ENCODE measurements at places on chromosomes 11 and 22.

- DNase-seq: no peak
Measured at GRCh38 chr11:76823481-76824028, 37.2 kb upstream of the ACER3 start.

- no peak for DNase-seq
Measured at GRCh38 chr11:2139621-2140337, 590 bp upstream of the IGF2 start.

- DNase-seq: no peak
Measured at GRCh38 chr11:115674937-115675544, 170.8 kb upstream of the CADM1 start.

DNA sequence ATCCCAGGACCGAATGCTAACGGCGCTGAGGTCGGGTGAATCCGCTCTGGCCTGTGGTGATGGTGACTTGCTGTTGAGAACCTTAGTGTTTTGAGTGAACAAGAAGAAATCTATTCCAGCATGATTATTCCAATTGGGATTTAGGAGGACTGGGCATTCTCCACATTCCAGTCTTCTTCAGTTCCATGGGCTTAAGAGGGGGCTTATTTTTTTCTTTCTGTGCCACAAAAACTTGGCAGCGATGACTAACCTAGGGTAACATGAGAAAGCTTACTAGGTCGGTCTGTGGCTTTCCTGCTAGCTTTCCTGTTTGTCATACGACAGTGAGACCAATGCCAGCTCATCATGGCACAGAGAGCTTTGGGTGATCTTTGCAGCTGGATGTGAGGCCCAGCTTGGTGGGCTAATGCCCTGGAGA, 62.9 kb upstream of the ATXN10 start:
- DNase-seq: no peak

DNA sequence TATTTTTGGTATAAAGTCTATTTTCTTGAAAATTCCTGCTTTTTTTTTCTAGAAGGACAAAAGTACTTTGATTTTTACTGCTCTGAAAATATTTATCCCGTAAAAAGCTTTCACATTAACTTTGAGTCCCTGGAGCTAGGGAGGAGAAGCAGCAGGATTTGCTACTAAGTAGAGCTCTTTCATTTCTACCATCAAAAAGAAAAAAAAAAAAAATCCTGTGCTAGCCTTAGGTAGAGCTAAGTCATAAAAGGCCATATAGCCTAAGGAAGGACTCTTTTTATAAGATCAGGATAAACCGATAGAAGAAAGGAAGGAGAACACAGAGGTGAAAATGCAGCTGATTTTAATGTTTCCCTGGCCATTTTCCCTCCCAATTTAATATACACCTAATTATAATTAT, 48.0 kb downstream of the CSTPP1 start:
- no peak for DNase-seq

GRCh38 chr11:2536440-2536989, 91.7 kb downstream of the KCNQ1 start:
- no peak for DNase-seq

- no peak for DNase-seq
Measured at GRCh38 chr11:2724653-2725367, 25.0 kb upstream of the KCNQ1OT1 start.

GRCh38 chr22:37061611-37062375, 10.3 kb downstream of the KCTD17 start:
- DNase-seq: no peak

DNA sequence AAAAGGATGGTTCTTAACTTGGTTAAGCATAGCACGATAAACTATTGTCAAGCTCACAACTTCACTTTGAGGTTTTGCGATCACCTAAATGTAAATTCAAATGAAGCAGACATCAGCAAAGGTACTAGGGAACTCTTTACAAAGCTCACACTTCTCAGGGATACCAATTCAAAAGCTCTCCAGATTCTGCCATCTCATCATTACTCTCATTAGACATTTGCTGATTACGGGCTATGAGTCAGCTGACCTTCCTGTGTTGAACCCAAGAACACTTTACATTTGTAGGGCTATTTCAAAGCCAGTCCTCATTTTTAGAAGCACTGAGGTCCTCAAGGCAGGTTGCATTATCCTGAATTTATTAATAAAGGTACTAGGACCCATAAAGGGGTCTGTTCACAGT, 28.4 kb upstream of the IZUMO1R start:
- no peak for DNase-seq

- DNase-seq: no peak
Measured at GRCh38 chr11:43505171-43505570, 146.5 kb downstream of the TTC17 start.

DNA sequence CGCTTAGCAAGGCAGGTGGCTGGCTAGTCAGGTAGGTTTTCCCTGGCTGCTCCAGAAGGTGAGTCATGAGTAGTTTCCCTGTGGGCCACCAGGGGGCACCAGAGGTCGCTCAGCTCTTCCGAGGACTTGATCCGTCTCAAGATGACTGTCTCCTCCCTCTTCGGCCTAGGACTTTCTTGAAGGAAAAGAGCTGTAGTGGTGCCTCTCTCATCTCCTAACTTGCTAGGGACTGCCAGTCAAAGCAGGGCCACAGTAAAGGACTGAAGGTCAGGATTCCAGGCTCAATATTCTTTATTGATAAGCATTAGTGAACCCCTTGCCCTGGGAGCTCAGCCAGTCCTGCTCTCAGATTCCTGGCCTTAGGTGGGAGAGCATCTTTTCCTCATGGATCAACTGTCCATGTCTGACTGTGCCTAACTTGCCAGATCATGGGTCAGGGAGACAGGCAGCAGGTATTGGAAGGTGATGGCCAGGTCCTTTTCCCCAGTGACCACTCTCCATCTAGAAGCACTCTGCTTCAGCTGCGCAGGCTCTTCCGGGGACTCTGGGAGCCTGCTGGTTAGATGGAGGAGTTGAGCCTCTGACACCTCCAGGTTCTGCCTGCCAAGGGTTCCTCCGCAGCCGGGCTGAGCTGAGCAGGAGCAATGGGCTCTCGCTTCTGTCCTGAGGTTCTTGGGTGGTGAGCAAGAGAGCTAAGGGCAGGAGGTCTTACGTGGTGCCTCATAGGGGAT, 1.9 kb downstream of the POLD4 start:
- DNase-seq: peak; percentile 48

DNA sequence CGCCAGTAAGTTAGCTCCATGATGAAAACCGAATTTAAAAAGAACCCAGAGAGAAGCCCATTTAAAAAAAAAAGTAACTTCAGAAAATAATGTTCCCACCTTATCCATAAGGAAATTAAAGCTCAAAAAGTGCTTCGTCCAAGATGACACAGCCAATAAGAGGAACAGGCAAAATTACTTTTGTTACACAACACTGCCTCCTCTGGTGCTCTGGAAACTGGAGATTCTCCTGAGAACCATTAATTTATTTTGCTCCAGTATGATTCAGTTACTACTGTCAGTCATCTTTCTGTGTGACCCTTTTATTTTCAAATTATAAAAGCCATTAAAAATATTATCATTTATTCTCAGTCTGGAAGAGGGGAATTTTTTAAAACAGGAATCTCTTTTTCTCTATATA, 2.0 kb downstream of the IFT27 start:
- no peak for DNase-seq

DNA sequence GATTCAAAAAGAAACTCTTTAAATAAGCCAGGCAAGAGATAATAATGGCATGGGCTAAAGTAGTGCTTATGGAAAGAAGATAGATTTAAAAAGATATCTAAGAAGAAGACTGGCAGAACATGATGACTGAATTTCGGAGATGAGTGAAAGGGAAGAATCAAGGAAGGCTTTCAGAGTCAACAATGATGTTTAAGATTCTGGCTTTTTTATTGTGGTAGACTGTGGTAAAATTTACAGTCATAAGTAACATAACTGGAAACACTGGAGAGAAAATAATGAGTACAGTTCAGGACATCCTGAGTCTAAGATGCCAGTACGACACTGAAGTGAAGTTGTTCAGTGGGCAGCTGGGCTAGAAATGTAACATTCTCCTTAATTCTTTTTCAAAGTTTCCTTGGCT, 85.2 kb downstream of the PHF21A start:
- no peak for DNase-seq

DNA sequence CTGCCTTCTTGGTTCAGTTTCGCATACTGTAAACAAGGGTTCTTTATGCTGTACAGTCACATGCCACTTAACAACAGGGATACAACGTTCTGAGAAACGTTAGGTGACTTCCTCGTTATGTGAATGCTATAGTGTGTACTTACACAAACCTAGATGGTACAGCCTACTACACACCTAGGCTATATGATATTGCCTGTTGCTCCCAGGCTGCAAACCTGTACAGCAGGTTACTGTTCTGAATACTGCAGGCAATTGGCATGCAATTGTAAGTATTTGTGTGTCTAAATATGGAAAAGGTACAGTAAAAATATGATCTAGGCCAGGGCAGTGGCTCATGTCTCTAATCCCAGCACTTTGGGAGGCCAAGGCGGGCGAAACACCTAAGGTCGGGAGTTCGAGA, 85.7 kb upstream of the PRDM11 start:
- no peak for DNase-seq

DNA sequence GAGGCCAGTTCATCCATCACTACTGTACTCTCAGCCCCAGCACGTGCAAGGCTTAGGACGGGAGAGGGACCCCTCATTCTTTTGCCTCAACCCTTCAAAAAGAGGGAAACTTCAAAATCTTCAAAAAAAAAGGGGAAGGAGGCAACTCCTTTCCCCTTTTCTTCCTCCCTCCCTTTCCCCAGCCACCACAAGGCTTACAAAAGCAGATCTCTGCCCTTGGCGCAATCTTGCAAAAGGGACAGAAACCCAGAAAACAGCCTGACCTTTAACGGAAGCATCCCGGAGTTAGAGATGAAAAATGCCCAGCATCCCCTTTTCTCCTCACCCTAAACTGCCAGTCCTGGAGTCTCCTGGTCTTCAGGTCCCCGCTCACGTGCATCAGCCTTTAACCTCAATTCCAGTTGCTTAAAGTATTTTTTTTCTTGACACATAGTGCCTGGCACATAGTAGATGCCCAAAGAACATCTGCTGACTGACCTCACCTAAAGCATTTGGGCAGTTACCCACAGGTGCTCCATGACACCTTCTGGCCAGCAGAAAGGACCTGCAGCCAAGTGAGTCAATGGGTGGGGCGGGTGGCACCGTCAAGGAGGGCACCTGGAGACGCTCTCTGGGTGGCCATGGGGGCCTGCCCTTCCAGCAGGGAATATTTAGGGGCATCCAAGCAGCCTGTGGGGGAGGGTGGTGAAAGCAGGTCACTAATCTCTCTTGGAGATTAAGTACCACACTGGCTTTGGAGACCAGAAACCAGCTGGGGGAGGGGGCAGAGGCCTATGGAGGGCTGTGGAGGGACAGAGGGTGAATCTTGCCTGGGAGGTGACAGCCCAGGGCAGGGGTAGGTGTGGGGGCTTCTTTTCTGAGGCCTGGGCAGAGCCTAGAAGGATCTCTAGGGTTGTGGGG, 16.3 kb downstream of the NECTIN1 start:
- no peak for DNase-seq

DNA sequence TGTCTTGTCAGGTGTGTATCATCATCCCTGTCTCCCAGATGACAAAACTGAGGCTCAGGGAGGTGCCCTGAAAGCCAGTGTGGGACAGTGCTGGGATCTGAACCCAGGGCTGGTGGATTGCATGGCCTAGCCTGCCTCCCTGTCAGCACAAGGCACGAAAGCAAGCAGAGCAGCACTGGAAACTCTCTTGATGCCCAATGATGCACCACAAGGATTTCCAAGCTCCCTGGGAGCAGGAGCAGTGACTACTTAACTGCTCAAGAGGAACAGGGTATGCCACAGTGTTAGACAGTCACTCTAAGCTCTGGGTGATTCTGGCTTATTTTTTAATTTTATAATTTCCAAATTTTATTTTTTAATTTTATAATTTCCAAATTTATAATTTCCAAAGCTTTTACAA, 9.0 kb downstream of the ZC3H7B start:
- no peak for DNase-seq

GRCh38 chr11:72935700-72936099, 121.5 kb downstream of the ATG16L2 start:
- DNase-seq: no peak

GRCh38 chr11:74057249-74058151, 48.6 kb upstream of the UCP3 start:
- DNase-seq: no peak

DNA sequence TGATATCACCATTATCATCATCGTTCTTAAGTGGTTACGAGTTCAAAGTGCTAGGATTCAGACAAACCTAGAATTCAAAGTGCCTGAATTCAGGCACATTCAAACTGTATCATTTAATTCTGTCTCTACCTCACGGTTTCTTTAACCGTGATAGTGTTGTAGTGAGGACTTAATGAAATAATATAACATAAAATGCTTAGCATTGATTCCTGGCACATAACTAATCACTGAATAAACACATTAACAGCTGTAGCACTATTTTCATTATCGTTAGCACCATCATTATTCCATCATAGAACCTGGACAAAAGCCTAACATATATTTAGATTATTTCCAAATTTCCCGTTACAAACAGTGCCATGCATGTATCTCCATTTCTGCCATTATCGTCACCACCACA, 102.0 kb downstream of the WNT11 start:
- DNase-seq: no peak

DNA sequence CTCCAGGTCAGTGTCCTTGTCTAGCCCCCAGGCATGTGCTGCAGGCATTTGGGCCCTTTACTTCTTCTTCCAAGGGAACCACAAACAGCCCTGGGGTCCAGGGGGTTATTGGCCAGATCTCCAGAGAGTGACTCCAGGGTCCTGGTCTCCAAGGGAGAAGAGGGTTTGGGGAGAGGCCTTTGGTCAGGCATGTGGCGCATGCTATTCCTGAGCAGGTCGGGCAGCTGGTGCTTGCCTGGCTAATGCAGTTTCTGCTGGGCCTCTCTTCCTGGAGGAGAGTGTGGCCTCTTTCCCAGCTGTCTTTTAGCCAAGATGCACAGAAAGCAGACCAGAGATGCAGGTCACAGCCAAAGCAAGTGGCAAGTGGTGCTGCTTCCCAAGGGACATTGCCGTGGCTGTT, 3.8 kb upstream of the RFPL2 start:
- no peak for DNase-seq

GRCh38 chr11:12187399-12187798, 77.0 kb downstream of the MICAL2 start:
- DNase-seq: no peak

DNA sequence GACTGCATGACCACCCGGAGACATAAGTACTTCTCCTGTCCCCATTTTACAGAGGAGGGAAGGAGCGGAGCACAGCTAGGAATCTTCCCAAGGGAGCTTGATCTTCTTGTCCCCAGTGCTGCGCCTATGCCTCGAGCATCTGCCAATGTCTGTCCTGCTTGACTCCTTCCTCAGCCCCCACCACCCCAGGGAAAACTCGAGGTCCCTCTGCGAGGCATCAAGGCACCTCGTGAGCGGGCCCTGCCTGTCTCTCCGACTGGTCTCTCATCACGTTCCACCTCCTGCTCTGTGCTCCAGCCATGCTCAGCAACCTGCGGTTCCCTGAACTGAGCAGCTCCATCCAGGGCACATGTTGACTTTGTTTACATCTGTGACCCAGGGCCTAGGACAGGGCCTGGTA, 2.5 kb downstream of the NCF4 start:
- DNase-seq: no peak

DNA sequence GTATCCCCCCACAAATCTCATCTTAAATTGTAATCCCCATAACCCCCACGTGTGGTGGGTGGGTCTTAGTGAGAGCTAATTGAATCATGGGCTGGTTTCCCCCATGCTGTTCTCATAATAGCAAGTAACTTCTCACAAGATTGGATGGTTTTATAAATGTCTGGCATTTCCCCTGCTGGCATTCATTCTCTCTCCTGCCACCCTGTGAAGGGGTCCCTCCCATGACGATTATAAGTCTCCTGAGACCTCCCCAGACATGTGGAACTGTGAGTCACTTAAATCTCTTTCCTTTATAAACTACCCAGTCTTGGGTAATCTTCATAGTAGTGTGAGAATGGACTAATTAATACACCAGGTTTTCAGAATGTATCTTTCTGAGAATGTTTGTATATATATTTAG, 1159.4 kb downstream of the FAM181B start:
- DNase-seq: no peak

GRCh38 chr22:33051960-33052839, 6.0 kb downstream of the SYN3 start:
- DNase-seq: no peak
